ENCODE measurements at places on chromosomes 5 and 9. TPM values are rescaled to one million over a fixed set of nuclear protein-coding genes. Genes with fewer than 3 reads are reported as not detected.
A peak's percentile ranks its signal among the peaks of the same experiment; 100 is the strongest.

DNA sequence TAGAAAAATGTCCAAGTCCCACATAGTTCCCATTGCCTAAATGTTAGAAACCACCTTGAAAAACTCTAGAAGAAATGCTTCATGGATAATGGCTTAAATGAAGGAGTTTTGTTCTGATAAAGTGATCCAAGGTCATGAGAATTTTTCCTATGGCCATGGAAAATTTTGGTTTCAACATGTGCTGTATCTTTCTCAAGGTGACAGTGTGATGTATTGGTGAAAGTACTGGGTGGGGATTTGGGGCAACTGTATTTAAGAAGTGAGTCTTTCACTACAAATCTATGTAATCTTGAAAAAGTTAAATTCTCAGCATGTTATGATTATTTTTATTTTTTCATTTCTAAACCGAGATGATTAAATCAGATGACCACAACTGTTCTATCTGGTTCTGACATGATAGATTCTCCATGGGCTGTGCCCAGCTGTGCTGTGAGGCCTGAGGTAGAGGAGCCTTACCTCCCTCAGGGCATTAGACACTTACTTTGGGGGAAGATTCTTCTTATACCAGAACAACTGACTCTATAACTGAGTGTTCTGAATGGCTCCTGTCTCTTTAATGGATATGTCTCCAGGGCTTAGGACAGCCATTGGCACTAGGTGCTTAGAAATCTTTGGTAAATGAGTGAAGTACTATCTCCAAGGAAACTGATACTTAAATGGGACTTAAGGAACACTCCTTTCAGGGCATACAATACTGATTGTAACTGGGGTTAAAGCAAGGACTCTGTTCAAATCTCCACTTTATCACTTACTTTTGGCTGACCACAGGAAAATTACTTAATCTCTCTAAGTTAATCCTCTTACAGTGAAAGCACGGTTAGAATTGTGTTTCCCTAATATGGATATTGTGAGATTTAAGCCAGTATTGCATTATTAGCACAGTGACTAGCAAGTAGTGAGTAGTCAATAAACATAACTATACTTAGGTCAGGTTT is 397.4 kb upstream of the MEF2C start:
- DNase-seq: no peak

GRCh38 chr9:135478829-135479468 is 633 bp upstream of the PPP1R26 start:
- DNase-seq: peak; percentile 29

DNA sequence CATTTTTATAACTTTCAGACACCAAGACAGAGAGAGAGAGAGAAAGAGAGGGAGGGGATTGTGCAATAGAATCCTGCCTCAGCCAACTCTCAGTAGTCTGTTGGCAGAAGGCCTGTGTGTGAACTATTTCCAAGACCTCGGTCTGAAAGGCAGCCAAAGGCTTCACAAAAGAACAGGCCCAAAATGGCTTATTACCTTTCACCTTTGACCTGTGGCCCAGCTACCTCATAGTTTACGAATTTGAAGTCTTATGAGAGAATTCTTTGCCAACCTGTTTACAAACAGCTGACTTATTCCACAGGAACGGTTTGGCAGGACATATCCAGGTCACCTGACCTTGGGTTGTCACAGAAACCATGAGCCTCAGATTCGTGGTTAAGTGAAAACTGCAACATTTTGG is 48.6 kb downstream of the NR2F1-AS1 start:
- peak; percentile 96 for DNase-seq

DNA sequence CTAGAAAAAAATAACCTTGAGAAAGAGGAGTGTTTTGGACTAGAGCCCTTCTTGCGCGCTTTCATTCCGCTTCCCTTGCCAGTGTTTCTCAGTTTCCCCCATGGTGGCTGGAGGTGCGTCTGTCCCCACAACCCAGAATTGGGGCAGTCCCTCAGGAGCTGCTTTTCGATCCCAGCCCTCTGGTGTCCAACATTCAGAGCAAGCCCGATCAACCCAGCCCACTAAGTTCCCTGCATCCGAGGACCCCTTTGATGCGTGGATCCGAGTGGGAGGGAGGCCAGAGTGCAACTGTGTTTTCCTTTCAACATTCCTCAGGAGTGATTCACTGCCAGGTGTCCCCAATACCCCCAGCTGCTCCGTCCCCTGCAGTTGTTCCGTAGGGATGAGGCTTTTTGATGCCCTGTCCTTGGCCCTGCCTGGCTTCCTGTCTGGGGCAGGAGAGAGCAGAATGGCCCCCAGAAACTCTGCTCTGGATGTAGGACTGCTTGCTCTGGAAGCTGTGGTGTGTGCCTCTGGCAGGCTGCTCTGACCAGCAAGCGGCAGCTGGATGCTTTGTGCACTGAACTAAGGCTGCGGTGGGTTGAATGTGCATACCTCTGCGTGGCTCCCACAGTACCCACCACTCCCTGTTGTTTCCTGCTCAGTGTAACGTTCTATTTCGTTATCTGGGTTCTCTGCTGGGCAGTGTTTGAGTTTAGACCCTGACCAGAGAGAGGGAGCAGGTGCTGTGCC is 117.5 kb downstream of the BOD1 start:
- peak; percentile 22 for DNase-seq

GRCh38 chr5:150645070-150645700 is 4.7 kb downstream of the SYNPO start:
- DNase-seq: peak; percentile 96

DNA sequence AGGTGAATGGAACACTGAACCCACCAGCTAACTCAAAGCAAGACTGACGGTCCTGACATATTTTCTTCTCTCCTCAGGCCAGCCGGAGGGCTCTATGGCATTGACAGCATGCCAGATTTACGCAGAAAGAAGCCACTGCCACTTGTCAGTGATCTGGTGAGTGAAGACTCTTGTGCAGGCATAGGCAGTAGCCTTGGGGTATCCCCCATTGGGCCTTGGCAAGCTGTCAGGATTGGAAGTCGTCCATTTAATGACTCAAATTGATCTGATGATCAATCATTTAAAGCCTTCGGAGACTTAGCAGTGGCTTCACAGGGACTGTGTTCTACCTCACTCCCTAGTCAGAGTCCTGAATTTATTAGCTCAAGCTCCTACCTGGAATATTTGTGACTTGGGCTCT is 119.7 kb upstream of the RUSC2 start:
- no peak for DNase-seq

GRCh38 chr5:94744906-94745305 is 126.4 kb downstream of the SLF1 start:
- DNase-seq: peak; percentile 31

DNA sequence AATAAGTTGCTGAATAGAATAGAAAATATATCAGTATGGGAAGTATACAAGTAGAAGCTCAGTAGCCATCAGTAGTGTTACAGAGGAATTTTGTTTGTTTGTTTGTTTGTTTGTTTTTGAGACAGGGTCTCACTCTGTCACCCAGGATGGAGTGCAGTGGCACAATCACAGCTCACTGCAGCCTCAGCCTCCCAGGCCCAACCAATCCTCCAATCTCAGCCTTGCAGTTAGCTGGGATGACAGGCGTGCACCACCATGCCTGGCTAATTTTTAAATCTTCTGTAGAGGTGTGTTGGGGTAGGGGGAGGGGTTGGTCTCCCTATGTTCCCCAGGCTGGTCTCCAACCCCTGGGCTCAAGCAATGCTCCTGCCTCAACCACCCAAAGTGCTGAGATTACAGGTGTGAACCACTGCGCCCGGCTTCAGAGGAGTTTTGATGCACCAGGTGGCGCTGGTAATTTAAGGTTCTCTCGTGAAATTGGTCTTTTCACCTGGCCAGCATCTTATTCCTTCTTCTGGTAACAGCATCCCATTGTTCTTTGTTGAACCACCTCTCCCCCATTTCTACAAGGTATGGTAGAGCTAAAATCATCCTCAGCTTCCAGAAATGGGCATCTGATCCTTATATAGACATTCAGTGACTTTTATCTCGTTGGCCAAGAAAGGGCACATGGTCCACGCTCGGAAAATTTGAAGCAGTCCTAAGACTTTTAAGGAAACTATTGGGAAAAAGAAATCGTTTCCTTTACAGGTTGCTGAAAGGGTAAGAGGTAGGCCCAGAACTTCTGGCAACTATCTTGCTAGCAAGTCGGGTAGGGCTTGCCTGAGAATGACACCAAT is 157.1 kb downstream of the ARRDC3 start:
- DNase-seq: peak; percentile 56

GRCh38 chr5:44871401-44871800 is 62.7 kb downstream of the MRPS30 start:
- DNase-seq: no peak

DNA sequence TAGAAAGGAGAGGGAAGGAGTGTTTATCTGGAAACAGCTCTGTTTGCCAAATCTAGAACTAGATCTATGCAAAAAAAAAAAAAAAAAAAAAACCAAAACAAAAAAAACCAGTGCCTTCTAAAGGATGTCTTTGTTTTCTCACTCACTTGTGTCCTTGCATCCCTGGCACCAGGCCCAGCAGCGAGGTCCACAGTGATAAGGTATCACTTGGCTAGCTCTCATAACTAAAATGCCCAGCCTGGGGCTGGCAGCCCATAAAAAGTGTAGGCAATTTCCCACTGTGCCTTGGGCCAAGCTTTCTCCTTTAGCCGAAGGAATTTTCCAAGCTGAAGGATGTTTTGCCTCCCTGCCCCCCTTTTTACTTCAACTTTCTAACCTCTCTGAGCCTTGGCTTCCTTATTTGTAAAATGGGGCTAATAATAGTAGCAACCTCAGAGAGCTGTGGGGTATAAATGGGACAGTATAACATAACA is 20.8 kb downstream of the RGS3 start:
- DNase-seq: no peak

GRCh38 chr5:133392448-133392847 is 219.9 kb downstream of the FSTL4 start:
- no peak for DNase-seq

GRCh38 chr5:56429110-56429561 is 196.0 kb upstream of the ANKRD55 start:
- DNase-seq: peak; percentile 80

DNA sequence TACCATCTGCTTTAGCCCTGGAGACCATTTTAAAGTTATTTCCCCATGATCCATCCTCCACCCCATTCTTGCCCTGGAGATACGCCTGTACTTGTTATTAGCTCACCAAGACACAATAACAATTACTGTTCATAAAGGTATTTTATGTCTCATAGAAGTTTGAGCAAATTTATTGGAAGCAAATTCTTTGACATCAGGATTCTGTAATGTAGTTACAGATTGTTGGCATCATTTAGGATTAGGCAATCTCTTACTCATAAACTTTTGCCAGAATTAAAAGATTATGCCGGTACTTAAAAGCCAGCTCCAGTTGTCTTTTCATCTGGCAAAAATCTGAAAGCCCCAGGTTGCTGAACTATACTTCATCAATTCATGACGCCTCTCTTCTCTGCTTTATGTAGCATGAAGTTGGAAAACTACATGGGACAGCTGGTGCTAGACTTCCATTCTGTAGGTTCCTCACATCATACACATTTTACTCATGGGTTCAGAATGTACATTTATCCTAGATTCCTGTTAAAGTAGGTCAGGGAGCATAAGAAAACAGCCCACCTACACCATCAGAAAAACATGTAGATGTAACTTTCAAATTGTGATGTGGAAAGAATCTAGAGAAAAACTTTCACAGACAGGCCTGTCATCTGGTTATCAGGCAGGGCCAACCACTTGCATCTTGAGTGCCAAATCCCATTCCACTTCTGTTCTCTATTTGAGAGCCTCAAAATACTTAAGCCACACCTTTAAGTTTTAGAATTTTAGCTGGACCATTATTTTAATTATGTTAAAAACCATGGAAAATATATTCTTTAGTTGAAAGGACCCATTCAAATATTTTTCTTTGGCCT is 14.0 kb downstream of the ATP10B start:
- DNase-seq: peak; percentile 54

GRCh38 chr5:42993516-42994245 is 46.4 kb downstream of the ANXA2R start:
- no peak for DNase-seq

Gene DEPDC1B
- 17.9 TPM for total RNA-seq

Gene CREBRF
- 8.0 TPM for total RNA-seq

Gene EIF4E1B
- not detected for total RNA-seq

Gene SPINK5
- 0.25 TPM for total RNA-seq

Gene ABO
- total RNA-seq: 4.5 TPM

Gene ARL14EPL
- not detected for total RNA-seq

Measured in renal cortical epithelial cell (primary cell).